D341Med (cell line): ENCODE measurements at places on chromosomes 3 and 15.
A peak's percentile ranks its signal among the peaks of the same experiment; 100 is the strongest.

GRCh38 chr3:161552984-161553560 lies 56.5 kb downstream of the OTOL1 start:
- no peak for DNase-seq

DNA sequence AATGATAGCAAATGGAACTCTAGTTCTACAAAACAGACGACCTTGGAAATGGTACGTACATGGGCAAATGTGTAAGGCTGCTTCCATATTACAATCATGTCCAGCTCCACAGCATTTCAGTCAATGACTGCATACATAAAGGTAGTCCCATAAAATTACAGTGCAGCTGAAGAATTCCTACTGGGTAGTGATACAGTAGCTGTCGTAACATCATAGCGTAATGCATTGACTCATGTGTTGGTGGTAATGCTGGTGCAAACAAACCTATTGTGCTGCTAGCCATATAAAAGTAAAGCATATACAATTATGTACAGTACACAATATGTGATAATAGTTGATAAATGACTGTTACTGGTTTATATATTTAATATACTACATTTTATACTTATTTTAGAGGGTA lies 18.5 kb downstream of the TTC23 start:
- DNase-seq = no peak

DNA sequence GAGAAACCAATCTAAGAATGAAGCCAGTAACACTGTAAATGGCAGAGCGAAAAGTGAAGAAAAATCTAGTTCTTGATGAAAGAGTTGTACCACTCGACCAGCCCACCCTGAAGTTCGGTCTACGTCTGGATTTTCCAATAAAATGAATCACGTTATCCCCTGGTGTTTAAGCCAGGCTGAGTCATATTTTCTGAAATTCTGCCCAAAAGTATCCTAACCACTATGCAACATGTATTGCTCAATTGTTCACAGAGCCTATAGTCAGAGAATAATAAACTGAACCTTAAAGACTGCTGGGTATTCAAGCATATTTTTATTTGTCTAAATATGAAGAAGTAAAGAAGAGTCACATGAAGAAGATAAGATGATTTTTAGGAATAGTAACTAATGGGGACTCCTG lies 245.7 kb downstream of the FGF12 start:
- no peak for DNase-seq

GRCh38 chr3:102087236-102087635 lies 237.9 kb downstream of the NFKBIZ start:
- no peak for DNase-seq

- no peak for DNase-seq
Measured at GRCh38 chr15:50871832-50872231, 36.7 kb upstream of the AP4E1 start.

GRCh38 chr3:4866866-4867265 lies 112.4 kb upstream of the BHLHE40 start:
- DNase-seq = no peak

GRCh38 chr15:60758961-60759729 lies 280.2 kb upstream of the ICE2 start:
- DNase-seq = no peak

DNA sequence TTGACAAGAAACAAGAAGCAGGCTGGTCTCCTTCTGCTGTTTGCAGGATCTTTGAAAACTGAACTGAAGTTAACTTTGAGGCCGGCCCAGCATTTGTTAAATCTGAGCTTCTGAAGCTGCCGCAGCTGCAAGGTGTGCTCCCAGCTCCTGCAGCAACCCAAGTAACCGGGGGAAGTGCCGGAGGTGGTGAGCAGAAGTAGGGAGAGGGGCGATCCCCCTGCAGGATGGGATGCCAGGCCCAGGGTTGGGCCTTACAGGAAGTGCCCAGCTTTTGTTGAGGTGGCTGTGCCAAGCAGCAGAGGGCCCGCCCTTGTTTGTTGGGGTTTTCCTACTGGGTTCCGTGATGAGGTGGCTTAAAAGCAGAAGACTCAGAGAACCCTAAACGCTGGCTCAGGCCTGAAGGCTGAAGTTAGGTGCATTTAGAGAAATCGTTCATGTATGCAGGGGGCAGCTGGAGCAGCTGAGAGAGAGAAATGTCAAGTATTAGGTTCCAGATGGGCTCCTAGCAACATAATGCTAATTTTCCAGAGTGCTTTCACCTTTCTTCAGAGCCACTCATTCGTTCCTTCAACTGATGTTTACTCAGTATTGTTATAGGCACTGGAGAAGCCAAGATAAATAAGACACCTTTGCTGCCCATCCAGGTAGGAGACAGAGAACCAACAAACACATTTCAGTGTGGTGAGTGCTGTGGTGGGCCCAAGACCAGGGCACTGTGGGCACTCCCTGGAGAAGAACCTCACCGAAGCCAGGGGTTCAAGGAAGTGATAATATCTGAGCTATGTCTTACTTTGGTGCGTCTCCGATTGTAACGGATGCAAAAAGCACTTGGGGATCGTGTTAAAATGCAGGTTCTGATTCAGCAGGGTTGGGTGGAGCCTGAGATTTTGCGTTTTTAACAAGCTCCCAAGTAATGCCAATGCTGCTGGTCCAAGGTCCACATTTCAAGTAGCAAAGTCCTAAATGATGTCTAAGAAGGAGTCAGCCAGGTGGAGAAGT lies 42.2 kb upstream of the PLCL2 start:
- DNase-seq = no peak

- no peak for DNase-seq
Measured at GRCh38 chr3:20747741-20748140, 561.7 kb upstream of the SGO1 start.

DNA sequence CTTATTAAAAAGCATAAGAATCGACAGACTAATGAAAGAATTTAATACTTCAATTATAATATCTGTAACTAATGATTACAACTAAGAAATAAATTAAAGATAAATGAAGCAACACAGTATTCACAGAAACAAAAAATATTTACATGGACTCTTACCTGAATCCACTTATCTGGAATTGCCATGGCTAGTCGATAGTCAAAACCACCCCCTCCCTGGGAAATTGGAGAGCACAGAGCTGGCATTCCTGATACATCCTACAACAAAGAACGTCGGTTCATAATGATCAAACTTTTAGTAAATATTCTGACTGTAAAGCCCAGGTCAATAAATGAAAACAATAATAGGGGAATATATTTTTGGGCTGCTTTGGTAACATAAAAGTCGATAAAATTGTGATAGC lies 175.5 kb downstream of the GBE1 start:
- DNase-seq = no peak

DNA sequence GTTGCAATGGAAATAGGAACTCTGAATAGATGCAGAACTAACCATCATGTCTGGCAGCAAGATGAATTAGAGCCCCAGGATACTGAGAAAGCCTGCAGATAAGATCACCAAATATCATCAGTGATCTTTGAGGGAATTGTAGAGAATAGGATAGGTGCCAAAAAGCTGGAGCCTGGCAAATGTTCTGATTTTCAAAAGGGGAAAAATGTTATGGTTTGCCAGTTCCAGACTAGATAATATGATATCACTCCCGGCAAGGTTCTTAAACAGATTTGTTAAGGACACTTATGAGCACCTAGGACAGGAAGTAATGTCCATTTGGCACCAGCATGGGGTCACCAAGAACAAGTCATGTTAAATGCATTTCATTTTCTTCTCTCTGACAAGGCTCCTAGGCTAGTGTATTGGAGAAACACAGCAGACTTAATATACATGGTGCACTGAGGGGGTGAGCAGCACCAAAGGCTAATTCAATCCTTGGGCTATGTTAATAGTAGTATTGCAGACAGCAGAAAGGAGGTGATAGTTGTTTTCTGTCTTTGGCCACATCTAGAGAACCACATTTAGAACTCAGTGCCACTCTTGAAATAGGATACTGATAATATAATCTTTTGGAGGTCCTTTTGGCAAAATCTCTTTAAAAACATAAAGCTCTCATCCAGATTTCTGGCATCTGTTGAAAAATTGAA lies 4.8 kb downstream of the SRGAP3 start:
- no peak for DNase-seq

DNA sequence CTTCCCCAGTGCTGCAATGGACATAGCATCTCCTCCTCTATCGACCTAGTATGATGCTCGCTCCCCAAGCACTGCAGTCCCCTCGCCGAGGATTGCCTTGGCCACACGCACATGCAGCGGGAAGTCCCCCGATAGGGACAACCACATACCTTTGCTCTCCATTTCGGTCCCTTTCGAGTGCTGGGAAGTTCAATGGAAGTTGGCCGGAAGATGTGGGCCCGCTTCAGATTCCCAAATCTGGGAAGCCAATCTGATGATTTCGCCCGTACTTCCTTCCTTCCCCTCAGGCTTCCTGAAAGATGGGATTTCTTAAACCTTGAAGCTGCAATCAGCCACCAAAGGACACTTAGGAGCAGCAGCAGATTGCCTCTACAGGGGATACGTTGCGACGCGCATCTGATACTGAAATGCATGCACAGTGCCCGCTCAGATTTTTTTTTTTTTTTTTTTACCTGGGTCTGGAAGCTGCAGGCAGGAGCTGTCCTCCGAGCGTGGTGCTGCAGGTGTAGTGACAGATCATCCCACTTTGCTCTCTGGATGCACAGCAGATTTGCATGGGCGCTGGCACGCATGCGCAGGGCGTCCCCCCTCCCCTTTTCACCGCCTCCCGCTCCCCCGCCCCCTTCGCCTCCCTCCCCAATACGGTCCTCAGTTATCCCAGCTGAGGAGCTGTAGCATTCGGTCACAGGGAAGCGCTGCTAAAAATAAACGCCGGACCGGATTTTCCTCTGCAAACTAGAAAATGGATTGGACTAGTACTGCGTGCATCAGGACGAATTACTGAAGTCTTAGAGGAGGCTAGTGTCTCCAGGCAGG lies at the start of gene FGF12:
TSS of gene FGF12 (minus strand) at position 510 of the 816 bp plus-strand sequence.
- peak; percentile 71 for DNase-seq

GRCh38 chr3:151346292-151346691 lies 16.9 kb upstream of the P2RY13 start:
- no peak for DNase-seq

DNA sequence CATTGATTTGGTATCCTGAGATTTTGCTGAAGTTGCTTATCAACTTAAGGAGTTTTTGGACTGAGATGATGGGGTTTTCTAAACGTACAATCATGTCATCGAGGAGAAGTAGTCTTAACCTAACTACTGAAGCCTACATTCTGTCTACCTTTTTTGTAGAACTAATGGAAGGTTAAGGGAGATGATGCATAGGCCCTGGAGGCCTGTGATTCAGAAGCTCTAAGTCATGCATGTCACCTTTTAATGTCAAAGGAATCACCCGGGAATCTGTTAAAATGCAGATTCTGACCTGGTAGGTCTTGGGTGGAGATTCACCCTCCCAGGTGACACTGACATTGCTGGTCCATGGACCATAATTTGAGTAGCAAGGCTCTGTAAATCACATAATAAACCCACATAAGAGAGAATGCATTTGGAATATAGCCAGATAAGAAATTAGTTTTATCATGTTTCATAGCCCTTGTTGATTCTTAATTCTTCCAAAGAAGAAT lies 64.9 kb downstream of the GHSR start:
- DNase-seq = no peak

DNA sequence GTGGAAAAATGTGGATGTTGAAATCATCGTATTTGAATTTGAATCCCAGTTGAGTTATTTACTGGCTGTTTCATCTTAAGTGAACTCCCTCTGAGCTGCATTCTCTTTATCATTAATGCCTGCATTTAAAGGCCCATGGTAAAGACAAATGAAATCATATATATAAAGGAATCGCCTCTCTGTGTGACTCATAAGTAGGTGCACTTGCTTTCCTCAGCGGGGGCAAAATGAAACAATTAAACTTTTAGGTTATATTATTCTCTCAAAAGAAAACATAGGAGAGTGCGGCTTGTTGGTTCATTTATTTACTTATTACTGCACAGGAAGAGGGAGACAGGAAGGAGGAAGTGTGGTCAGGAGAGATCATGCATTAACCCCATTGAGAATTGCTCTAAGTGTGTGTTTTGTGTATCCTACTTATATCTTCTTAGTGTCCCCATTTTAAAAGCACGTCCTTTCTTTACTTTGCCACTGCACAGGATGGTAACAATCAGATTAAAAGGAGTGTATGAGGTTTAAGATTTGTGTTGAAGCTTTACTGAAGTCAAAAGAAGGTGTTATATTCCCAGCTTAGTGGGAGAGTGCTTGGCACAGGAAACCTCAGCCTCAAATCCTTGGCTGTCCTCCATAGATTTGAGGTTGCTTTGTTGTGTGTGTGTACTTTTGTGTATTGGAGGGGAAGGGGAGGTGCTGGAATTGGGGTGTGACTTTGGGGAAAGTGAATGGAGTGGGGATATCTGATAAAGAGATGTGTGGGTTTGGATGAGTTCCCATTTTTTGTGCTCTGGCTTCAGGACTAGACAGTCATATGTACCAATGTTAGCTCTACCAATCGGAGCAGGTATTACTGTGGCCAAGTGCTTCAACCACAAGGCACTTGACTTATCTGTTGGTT lies 595.8 kb upstream of the NR2F2 start:
- no peak for DNase-seq

DNA sequence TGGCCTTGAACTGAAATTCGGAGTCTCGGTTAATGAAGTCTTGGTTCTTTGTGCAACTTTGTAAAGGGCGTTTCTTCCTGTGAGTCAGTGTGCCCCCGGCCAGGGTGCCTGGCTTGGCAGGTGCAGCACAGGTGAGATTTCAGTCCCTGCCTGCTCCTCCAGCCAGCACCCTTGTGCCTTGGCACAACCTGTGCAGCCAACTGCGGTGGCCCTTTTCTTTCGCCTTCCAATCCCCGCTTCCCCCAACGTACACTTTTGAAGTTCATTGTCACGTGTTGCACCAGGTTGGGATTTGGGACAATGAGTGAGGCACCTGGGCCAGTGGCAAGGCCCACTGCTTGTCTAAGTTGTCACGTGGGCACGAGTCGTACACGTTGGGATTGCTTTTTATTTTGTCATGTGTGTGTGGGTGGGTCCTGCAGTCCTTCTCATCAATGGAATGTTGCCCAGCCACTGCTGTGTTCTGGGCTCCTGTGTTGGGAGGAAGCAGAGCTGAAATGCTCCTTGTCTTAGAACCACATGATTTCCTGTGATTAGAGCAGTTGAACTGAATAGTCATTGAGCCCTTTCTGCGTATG lies 242.9 kb upstream of the BHLHE40 start:
- DNase-seq = no peak

DNA sequence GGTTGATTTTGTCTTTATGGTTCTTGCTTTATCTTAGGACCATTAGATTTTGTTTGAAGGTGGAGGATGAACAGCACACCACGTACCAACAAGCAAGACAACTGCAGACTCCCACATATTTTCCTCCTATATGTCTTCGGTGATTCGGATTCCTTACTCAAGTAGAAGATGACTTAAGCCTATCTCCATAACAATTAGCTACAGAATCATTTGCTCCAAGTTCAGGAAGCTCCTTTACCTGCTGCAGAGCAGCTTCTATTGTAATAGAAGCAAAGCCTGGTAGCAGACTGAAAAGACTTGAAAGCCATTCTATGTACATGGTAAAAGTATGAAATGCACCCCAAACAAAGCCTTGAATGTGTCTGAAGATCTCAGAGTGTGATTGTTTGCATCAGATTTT lies 229.0 kb downstream of the SOX2 start:
- no peak for DNase-seq

DNA sequence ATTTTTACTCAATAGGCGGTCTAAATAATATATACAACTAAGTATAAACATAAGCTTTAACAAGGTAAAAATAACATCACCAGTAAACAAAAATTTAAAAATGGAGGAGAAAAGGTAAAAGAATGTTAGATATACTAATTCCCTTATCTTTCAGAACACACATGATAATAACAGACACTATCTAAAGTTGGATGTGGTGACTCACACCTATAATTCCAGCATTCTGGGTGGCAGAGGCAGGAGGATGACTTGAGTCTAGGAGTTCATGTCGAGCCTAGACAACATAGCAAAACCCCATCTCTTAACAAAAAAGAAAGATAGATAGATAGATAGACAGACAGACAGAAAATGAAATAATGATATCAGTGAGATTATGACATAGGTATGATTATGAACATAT lies 85.1 kb downstream of the STAG1 start:
- no peak for DNase-seq

GRCh38 chr3:113614402-113614801 lies 82.0 kb downstream of the USF3 start:
- no peak for DNase-seq
